Activated T-helper 1 cell treated with anti-CD3 and anti-CD28 coated beads, Interleukin-12 subunit alpha, Interleukin-12 subunit beta, Interleukin-2, Interleukin-4 antibody, amounts not matched to agents 30 ng/mL and 10 ng/mL and 1 ng/mL, durations not matched to agents 14 hours and 24 hours and 36 hours (primary cell): ENCODE measurements at places on chromosomes 6 and 20. TPM values are rescaled to one million over a fixed set of nuclear protein-coding genes. Genes with fewer than 3 reads are reported as not detected.

C6orf136 gene
- total RNA-seq: 23.9 and 36.0 TPM in 2 replicates

DNA sequence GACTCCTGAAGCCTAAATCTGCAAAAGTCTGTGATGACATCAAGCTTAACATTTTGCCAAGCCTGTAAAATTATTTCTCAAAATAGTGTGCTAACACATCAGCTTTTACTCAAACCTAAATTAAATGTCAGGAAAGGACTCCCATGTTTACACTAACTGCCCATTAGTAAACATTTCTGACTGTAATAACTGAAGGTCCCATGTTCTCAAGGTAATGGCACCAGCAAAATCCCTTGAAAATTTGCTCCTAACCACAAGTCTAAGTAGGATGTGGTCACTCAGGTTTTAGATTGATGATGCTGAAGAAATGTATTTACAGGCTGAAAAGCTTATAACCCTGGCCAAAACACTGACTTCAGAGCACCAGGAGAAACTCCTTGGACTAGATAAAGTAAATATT lies 33.0 kb downstream of the BACH2 start:
- no peak for DNase-seq

WFDC9 gene
- not detected in 2 replicates for total RNA-seq

RGS17 gene
- total RNA-seq: not detected in 2 replicates

C6orf141 gene
- not detected in 2 replicates for total RNA-seq

ULBP1 gene
- 0.91 and 0.99 TPM in 2 replicates for total RNA-seq

FOXQ1 gene
- not detected in 2 replicates for total RNA-seq

DNA sequence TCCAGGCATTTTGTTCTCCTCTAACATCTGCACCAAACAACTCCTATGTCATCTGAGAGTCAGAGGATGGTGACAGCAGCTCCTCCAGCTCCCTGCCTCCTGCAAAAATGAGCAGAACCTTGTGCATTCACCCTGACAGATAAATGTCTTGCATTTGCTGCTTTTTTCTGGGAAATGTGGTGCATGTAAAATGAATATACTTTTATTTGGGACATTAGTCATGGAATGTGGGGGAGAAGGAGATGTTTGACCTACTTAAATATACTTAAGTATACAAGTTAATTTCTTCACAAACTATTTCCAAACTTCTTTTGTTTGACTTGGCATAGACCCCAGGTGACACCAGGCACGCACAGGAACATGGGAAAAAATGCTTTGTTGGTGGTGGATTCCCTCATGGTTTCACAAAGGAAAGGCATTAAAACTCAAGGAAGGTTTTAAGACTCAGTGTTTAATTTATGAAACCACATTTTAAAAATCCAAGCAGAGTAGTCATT lies 181.8 kb upstream of the MCHR2 start:
- no peak for DNase-seq

GRCh38 chr6:166308033-166308768 lies at the start of gene PRR18:
Gene PRR18 (minus strand): TSS chr6:166308392. CDS start chr6:166308142, 250 bp downstream.
- no peak for DNase-seq

MTFR2 gene
- 23.3 and 27.6 TPM in 2 replicates for total RNA-seq
